ENCODE measurements at places on chromosomes 13 and 19.

GRCh38 chr19:6376512-6377190 lies 918 bp upstream of the PSPN start:
- DNase-seq = no peak

- DNase-seq = no peak
Measured at GRCh38 chr19:14363183-14364097, 17.8 kb upstream of the ADGRE5 start.

DNA sequence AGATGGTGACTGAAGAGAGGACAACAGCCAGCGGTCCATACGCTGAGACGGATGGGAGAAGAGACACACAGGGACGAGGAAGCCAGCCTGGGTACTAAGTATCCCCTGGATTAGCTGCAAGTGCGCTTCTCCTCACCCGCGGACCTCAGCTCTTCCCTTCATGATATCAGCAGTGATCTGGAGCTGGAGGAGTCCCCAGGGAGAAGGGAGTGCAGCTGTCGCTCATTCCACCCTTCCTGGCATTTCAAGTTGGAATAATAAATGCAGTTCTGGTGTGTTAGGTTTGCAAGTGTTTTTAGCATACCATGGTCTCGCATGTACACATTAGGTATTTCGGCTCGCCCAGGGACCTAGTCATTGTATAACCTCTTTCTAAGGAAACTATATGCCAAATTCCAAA lies 88.5 kb upstream of the C1QTNF9B start:
- DNase-seq = no peak

DNA sequence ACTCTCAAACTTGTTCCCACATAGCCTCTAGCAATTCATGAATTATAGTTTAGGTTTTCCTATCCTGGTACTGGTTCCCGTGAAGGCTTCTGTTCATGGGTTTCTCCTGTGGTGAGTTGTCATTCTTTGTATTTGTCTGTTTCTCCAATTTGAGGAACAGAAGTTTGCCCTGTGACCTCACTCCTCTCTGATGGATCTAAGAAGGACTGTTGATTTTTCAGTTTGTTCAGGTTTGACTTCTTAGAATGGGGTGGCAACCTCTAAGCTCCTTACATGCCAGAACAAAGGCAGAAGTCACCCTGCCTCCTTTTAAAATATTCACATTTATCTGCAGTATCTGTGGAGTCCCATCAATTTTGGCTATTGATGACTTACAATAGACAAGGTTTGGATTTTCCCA lies 354.0 kb downstream of the SPRY2 start:
- DNase-seq = no peak

GRCh38 chr19:3738477-3739220 lies 22.8 kb downstream of the APBA3 start:
- DNase-seq = no peak

DNA sequence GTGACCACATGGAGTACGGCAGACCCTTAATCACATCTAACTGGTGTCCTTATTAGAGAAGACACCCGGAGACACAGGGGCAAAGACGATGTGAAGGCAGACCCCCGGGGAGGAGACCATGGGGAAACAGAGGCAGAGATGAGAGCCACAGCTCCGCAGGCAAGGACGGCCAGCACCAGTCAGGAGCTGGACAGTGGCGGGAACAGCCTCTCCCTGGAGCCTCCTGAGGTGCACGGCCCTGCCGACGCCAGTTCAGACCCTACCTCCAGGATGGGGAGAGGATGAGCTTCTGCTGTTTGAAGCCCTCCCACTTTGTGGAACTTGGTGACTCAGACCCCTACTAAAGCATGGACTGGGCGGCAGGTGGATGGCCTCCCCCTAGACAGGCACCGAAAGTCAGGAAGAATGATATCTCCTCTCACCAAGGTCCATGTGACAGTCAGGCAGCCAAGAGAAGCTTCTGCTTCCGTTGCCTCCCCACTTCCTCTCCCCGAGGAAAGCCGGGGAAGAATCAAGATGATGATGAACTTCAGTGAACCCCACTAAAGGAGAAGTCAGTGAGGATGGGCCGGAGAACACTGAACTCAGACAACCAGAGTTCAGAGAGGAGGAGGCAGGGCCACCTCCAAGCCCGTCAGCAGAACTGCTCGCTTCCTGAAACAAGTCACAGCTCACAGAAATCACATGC lies 25.4 kb downstream of the RAB20 start:
- DNase-seq = no peak

- no peak for DNase-seq
Measured at GRCh38 chr13:83794583-83794982, 87.7 kb downstream of the SLITRK1 start.

DNA sequence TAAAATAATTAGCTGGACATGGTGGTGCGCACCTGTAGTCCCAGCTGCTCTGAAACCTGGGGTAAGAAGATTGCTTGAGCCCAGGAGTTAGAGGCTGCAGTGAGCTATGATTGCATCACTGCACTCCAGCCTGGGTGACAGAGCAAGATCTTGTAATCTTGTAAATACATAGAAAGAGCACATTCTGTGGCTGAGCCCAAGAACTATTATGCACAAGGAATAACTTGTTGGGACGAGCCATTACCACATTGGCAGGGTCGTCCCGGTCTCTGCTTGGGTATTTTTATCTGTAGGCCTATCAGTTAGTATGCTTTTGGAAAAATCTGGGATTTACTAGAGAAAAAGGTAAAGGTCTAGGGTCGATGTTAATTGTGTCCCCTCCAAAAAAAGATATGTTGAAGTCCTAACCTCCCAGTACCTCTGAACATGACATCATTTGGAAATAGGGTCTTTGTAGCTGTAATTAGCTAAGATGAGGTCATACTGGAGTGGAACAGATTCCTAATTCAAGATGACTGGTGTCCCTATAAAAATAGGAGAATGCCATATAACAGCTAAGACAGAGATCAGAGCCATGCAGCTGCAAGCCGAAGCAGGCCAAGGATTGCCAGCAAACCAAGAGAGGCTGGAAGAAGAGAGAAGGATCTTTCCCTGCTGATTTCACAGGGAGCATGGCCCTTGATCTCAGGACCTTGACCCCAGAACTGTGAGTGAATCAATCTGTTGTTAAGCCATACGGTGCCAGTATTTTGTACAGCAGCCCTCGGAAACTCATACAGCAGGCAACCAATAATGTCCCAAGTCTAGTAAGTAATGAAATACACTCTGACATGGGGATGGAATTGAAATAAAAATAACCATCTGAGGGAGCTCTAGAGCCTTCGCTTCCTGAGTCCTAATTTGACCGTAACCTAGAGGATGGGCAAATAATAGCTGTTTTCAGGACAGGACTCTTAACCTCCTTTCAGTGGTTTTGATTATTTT lies 77.0 kb downstream of the TM9SF2 start:
- no peak for DNase-seq

DNA sequence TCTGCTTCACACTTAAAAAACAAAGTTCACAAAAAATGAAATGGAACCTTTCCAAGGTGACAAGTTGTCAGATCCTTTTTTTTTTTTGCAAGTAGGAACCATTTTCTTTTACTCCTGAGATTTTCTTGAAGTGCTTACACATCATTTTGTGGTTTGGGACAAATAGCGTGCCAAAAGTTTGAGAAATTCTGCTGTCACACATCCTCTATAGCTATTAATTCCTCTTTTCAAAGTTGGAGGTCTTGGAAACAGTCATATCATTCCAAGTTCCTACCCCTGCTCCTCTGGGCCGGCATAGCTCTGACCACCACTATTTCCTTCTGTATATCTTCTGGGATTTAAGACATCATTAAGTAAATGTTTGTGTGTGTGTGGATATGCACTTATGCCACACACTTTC lies 421.6 kb upstream of the SLC10A2 start:
- DNase-seq = no peak

DNA sequence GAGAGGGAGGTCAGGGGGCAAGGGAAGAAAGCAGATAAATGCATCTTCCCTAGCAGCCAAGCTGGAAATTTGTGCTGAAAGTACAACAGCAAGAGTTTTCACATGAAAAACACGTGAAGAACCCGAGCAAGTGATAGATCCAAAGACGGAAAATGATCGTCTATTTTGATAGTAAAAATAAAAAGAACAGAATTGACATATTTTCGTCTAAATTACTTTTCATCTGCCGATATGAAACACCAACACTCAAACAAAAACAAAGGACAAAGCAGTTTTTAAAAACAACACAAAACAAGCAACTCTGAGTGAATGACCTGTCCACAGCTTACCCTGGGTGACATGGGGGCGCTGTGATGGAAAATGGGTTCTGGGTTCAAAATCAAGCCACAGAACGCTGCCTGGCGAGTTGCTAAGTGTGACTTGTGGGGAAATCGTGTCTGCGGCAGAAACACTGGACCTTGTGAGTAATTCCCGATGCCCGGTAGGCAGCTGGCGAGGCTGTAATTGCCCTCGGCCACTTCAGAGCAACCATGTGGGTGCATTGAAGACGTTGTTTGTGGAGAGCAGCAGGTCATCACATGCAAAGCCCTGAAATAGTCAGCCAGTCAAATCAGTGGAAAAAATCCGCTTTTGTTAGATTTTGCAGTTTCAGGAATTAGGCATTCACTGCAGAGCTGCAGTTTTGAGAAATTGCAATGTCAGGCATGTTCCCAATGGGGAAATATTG lies 7.4 kb downstream of the SOX1 start:
- DNase-seq = no peak

DNA sequence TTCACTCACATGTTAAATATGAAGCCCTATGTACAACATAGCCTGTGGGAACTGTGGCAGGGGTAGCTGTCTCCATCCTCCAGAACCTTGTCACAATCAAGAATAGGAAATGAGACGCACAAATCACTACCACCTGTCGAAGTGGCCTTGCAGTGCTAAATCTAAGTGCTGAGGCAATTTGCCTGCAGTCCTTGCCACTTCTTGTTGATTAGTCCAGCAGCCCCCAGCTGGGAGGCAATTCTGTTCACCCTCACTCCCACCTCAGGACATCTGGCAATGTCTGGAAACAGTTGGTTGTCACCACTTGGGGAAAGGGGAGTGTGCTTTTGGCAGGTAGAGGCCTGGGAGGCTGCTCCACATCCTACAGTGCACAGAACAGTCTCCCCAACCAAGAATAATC lies 10.7 kb downstream of the RFX2 start:
- no peak for DNase-seq

GRCh38 chr19:4519521-4520277 lies 1.4 kb upstream of the PLIN4 start:
- no peak for DNase-seq

DNA sequence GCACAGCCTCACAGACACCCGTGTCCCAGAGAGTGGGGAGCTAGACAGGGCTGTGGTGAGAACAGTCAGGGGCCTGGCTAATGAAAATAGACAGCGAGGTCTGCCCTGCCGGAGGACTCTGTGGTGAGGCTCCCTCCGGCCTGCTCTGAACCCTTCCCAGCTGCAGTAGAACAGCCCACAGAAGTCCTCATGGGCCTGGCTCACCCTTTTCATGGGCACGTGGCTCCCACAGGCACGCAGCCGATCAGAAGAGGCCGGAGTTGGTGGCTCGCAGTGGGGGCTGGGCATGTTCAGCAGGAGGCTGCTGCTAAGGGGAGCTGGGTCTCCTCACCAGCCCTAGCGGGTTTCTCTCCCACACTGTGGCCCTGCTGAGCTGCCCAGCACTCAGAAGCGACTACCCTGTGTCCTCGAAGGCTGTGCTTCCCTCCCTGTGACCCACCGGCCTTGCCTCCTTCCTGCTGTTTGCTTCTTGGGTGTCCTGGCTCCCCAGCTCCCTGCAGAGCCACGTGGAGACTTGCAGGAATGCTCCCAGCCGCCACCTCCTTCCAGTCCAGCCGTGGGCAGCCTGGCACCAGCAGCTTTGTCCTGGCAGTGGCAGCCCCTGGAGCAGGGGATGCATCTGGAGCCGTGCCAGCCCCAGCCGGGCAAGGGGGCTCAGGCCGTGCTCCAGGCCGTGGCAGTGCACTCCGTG lies 138.7 kb downstream of the KDM4B start:
- DNase-seq = no peak

DNA sequence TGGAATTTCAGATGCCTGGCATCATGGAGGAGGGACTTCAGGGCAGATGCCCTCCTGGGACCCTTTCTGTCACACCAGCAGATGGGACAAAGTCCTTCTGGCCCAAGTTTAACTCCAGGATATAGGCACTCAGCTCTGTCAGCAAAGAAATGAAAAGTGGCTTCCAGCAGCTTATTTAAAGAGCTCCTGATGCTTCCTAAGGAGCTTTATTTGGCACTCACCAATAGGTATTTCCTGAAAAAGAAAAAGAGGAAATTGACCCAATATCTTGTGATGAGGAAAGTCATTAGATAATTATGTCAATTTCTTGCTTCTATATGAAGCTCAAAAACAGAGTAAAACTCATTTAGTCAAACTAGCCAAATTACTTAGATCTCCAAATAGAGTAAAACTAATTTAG lies 224.6 kb downstream of the RAP2A start:
- DNase-seq = no peak

GRCh38 chr19:4268816-4269430 lies 10.1 kb upstream of the SHD start:
- no peak for DNase-seq

- DNase-seq = no peak
Measured at GRCh38 chr19:3760871-3761361, 576 bp downstream of the APBA3 start.

GRCh38 chr19:38055655-38056521 lies 148.9 kb downstream of the SIPA1L3 start:
- DNase-seq = no peak

DNA sequence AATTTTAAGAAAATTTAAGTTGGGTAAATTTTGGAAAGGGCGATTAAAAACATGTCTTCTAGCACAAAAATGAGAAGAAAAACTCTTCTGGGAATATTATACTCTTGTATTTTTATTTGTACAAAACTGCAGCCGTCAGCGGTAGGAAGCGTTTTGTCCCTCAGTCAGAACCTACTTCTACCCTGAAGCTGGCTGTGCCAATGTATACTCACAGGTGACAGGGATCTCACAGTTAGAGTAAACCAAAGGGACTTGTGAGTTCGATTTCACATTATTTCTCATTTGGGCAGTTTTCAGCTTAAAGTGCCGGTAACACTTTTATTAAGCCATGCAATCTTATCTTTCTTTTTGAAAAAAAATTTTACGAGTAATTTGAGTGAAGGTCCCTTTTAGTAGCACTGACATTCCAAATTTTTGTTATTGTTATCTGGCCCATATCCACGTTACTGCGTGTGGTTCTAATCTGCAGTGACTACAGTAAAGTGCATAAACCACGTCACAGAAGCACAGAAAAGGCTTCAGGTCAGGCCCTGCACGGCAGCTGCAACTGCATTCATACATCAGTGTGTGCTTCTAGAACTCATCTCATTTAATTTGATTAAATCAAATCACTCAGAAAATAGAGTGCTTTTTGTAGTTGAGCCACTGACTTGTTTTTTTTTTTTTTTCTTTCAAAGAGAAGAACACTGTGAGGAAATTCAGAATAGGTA lies 387.3 kb downstream of the LIG4 start:
- no peak for DNase-seq
